Caco-2 (cell line): ENCODE measurements at places on chromosomes 7 and 10. TPM values are rescaled to one million over a fixed set of nuclear protein-coding genes. Genes with fewer than 3 reads are reported as not detected.

GRCh38 chr7:43604251-43604650 is 21.3 kb downstream of the STK17A start:
- no peaks in the 10 kb centered on the region for H3K27me3 ChIP-seq
- no peak overlapping the region for H3K4me3 ChIP-seq
- no peak for DNase-seq
- H3K4me1 ChIP-seq: no peaks in the 10 kb centered on the region

DNA sequence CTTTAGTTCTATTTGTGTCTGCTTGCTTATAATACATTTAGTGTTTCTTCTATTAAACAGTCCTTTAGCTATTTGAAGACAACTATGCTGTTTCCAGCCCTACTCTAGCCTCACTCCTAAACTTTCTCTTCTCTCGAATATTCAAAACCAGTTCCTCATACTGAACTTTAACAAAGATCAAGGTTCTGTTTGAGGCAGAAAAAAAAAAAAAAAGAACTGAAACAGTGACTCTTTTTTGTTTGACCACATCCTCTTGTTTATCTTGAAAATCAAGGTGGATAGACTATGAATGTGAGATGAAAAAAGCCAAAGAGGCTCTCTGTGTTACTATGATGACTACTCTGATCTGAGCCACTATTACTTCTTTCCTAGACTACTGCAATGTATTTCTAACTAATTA is 154.3 kb downstream of the ZNF365 start:
- H3K4me3 ChIP-seq: no peak overlapping the region
- H3K4me1 ChIP-seq: no peaks in the 10 kb centered on the region

Gene SPAM1
- total RNA-seq: not detected in 2 replicates

DNA sequence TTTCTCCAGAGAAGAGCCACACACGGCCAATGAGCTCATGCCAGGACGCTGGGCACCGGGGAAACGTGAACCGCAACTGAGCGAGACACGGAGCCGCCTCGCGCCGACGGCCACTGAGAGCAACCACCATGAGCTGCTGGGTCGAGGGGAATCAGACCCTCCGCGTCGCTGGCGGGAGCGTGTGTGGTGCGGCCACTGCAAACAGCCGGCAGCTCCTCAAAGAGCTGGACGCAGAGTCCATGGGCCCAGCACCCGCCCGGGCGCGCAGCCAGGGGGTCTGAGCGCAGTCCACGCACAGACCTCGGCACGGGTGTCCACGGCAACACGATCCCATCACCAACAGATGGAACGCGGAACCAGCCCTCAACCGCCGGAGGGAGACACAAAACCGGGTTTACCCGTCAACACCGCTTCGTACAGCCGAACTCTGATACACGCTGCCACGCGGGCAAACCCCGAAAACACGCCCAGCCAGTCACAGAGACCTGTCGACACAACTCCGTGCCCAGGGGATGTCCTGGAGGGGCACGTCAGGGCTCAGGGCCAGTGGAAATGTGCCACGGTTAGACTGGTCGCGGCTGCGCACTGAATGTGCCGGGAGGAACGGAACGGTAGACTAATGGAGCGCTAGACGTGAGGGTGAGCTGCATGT is 147.1 kb downstream of the ELFN1 start:
- DNase-seq: no peak
- no peak overlapping the region for H3K4me3 ChIP-seq
- no peaks in the 10 kb centered on the region for H3K36me3 ChIP-seq
- H3K27ac ChIP-seq: no peak overlapping the region

DNA sequence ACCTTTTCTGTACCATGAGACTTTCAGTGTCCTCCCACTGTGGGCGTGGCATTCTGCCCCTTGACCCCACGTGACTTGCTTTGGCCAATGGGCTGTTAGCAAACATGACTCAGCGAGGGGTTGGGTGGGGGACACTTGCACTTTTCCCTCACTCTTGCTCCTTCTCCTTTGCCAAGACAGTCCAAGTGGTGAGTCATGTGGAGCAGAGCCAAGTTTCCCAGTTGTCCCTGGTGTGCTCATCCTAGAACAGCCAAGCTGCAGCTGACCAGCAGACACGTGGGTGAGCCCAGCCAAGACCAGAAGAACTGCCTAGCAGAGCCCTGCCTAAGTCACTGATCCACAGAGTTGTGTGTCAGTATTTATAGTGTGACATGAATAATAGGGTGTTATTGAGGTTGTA is 82.8 kb upstream of the CPXM2 start:
- H3K27me3 ChIP-seq: no peaks in the 10 kb centered on the region
- no peak for DNase-seq
- H3K4me3 ChIP-seq: no peak overlapping the region
- H3K36me3 ChIP-seq: no peaks in the 10 kb centered on the region
- H3K27ac ChIP-seq: no peak overlapping the region

- H3K4me1 ChIP-seq: no peaks in the 10 kb centered on the region; the same call in 1 of the 2 replicates
- no peak for DNase-seq
- no peak overlapping the region for H3K27ac ChIP-seq
- H3K27me3 ChIP-seq: no peaks in the 10 kb centered on the region
- no peak overlapping the region for H3K4me3 ChIP-seq
Measured at GRCh38 chr7:155303897-155304296, 6.2 kb downstream of the INSIG1 start.
